CD8-positive, alpha-beta memory T cell (primary cell): ENCODE measurements at places on chromosomes 11 and 22.

- no peak for DNase-seq
These were observed 1.5 kb downstream of the SYT8 start for GRCh38 chr11:1836011-1836945.

GRCh38 chr11:105612771-105613170 lies 2.9 kb downstream of the GRIA4 start:
- DNase-seq, result no peak

- no peak for DNase-seq
These were observed 13.0 kb upstream of the UBASH3B start for GRCh38 chr11:122642472-122642922.

DNA sequence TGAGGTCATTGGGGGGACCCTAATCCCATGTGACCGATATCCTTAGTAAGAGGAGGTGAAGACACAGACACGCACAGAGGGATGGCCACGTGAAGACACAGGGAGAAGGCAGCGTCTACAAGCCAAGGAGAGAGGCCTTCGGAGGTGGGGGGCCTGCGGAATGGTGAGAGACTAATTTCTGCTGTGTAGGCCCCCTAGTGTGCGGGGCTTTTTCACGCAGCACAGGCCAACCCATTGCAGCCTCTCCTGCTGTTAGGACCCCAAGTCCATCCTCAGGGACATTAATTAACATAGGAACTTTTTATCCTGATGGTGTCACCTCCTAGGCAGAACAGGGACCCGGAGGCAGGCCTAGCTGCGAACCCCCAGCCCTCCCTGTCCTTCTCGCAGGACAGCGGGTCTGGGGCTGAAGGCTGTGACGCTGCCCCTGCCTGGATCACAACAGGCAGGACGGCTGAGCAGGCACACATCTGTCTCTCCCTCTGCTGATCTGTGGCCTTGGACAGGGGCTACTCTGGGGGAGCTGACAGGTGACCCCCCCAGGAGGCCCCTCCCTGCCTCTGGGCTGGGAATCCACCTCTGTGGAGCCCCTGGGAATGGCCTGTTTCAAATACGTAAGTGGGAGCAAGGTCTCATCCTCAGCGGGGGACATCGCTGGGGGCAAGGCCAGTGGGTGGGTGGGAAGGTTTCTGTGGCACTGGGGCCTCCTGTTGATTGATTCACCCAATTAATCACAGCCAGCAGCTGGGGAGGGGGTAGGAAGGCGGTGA lies 7.9 kb downstream of the ASCL2 start:
- DNase-seq, result no peak

DNA sequence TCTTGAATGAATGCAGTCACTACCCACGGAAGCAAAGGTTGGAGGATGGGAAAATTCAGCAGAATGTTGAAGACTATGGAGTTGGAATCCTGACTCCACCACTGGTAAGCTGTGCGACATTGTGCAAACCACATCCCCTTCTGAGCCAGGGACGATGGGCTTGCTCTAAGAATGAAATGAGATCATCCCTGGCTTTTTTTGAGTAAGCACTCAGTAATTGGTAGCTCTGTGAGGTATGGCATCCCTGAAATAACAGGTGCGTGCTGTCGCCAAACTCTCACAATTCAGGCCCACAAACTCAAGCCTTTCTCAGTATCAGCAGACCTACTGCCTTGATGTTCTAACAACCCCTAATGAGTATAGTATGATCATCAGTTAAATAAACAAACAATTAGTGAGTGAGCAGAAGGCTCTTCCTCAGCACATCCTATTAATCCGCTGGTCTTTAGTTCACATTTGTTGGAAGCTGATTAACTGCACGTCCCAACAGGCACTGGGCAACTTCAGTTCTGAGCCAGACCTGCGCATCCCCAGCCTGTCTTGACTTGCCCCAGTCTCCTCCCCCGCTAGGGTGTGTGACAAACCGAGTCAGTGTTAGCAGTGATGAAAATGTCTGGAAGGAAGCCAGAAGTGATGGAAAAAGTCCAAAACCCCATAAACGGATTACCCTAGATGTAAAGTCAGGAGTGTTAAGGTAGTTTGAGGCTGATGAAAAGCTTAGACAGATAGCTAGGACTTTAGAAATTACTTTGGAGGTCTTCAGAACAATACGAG lies 235.5 kb downstream of the GRIK4 start:
- no peak for DNase-seq

DNA sequence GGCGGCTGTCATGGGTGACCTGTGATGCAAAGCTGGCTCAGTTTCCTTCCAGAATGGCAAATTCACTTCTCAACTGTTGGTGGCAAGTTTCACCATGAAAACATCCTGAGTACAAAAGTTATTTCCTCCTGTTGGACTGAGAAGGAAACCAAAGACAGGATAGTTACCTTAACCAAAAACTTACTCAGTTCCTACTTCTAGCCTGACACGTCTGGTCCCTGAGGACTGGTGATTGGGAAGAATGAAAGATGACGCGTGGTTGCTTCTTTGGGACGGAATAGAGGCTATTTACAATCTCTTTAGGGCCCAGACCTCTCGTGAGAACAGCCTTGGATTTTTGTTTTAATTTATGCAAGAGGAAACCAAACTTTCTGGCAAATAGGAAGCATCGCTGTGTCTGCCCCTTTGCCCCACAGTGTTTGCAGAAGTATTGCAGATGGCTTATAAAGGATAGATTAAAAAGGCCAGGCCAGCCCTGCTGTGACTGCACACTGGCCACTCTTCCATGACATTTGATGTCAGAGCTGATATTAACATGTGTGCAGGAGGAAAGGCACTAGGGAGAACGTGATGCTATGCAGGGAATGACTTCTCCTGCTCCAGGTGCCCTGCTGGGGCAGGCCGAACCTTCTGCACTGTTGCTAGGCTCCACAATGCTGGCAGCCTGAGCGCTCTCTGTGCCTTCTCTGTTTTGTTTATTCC lies 7.6 kb downstream of the VPS26B start:
- DNase-seq, result no peak

- no peak for DNase-seq
These were observed 30.3 kb downstream of the TNKS1BP1 start for GRCh38 chr11:57294225-57295131.

DNA sequence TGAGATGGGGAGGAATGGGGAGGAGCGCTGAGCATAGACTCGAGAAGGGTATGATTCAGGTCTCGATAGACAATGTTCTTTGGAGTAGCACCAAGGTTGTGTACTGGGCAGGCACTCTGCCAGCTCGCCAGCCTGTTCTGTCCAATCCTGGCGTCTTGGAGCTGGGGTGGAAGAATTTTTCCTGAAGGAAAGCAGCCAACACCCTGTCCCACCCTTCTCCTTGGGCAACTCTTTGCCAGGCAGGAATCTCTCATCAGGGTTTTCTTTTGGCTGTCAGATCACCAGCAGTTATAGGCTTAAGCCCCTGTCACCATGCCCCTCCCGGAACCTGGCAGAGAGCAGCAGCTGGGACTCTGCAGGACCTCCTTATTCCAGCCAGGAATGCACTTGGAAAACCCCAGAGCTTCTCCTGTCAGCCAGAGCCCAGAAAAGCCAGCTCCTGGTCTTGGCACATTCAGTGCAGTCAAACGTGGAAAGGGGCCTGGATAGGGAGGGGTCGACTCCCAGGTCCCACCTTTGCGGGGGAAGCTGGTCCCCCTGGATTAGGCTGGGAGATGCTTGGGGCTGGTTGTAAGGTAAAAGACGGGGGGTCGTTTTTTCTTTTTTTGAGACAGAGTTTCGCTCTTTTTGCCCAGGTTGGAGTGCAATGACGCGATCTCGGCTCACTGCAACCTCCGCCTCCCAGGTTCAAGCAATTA lies 14.4 kb upstream of the SPTBN2 start:
- DNase-seq, result no peak

DNA sequence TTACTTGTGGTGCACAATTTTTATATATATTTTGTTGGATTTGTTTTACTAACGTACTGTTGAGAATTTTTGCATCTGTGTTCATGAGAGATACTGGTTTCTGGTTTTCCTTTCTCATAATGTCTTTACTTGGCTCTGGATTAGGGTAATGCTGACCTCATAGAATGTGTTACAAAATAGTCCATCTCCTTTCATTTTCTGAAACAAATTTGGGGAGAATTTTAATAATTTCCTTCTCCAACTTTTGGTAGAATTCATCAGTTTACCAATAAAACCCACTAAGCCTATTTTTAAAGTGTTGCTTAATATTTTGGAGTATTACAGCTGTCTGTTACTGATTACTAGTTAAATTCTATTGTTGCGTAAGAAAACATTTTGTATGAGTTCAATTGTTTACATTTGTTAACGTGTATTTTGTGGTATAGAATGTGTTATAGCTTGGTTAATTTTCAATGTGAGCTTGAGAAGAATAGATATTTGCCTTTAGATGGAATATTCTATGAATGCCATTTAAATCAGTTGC lies 11.5 kb downstream of the TRIM22 start:
- no peak for DNase-seq

- peak; percentile 31 for DNase-seq
These were observed 1.4 kb downstream of the PCSK7 start for GRCh38 chr11:117230286-117230961.

- no peak for DNase-seq
These were observed 26.9 kb upstream of the APOBEC3A start for GRCh38 chr22:38930512-38930911.

- no peak for DNase-seq
These were observed 122.8 kb upstream of the MTNR1B start for GRCh38 chr11:92846491-92847125.

GRCh38 chr22:24207264-24208011 lies 26.2 kb downstream of the SUSD2 start:
- no peak for DNase-seq

DNA sequence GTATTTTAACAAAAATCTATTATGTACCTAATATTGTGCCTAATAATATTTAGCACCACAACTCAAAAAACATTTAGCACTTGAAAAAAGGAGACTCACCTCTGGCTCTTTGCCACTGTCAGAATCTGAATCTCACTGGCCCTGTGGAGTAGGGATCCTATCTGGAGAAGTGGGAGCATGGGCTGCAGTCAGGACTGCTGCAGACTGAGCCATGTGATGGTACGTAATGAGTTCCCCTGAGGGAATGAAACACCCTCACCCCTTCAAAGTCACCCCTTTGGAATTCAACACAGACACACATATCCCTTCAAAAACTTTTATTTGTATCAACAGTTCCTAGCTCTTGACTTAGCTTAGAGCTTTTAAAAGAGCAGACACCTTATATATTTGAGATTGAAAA lies 6.5 kb downstream of the PTPMT1 start:
- no peak for DNase-seq

GRCh38 chr22:19605508-19606331 lies 81.5 kb upstream of the CLDN5 start:
- DNase-seq, result no peak

DNA sequence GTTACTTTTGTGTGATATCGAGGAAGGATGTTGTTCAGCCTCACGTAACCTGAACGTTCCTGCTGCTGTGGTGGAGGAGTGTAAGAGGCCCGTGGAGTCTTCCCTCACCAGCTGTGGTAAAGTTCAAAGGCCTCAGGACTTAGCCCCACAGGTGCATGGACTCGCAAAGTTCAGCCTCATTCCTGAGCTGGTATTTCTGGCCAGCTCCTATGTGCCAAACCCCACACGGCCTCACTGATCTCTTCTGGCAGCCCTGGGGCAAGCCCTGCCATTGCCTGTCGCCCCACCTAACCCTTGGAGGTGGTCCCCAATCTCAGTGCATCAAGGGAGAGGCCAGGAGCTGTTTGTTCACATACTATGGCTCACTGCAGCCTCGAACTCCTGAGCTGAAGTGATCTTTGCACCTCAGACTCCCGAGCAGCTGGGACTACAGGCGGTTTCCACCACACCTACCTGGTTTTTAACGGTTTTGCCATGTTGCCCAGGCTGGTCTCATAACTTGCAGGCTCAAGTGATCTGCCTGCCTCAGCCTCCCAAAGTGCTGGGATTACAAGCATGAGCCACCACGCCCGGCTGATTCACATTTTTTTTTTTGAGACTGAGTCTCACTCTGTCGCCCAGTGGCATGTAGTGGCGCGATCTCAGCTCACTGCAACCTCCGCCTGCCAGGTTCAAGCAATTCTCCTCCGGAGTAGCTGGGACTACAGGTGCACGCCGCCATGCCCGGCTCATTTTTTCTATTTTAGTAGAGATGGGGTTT lies 2.2 kb downstream of the PHRF1 start:
- no peak for DNase-seq

- no peak for DNase-seq
These were observed 541.9 kb upstream of the CCDC90B start for GRCh38 chr11:83827940-83828554.

DNA sequence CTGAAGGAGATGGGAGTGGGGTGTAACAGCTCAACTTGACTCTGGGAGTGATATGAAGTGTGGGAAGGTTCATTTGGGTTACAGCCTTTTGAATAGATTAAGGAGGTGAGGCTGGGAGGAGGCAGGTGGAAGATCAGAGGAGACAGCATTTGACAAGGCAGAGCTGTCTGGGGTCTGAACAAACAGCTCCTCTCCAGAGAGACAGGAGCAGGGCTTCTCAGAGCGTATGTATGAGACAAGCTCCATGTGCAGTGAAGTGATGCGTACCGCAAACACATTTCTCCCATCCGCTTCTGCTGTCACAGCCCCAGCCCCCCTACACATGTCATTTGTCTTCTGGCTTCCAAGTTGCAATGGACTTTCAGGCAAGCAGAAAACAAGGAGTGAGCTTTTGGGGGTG lies 137.1 kb upstream of the E2F8 start:
- no peak for DNase-seq

DNA sequence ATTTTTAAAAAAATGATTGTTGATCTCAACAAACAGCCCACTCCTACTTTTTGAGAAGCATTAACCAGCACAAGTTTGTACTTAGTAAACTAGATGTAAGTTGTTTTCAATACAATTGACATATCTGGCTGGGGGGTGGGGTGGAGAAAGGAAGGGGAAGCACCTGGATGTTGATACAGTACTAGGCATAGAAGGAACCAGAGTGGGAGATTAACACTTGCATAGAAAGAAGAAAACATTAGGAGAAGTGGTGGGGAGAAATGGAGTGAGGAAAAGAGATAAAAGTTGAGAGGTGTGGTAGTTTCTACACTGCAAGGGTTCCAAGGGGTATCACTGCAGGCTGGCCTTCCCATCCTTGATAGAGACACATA lies 10.6 kb upstream of the GAB2 start:
- DNase-seq, result no peak

DNA sequence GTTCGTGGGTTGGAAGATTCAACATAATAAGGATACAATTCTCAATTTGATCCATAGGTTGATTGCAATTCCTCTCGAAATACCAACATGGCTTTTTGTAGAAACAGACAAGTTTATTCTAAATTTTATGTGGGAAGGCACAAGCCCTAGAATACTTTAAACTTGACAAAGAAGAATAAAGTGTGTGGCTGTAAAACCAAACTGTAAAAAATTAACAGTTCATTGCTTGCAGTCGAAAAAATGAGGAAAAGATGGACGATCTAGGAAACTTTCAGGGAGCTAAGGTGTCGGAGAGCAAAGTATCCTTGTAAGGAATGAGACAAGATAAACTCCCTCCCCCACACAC lies 1.0 kb upstream of the GLB1L3 start:
- no peak for DNase-seq
